A549 treated with GW870086 at 1 μM for 4 hours (cell line): ENCODE measurements at places on chromosomes 6 and 20. TPM values are rescaled to one million over a fixed set of nuclear protein-coding genes. Genes with fewer than 3 reads are reported as not detected.

EMILIN3 gene
- 0.34 to 0.49 TPM (median 0.39 TPM) in 5 replicates for total RNA-seq

LAMA2 gene
- total RNA-seq, result 0.31 to 1.2 TPM (median 0.41 TPM) in 5 replicates

ACTL10 gene
- total RNA-seq, result 0.06 to 0.07 TPM (median 0.06 TPM) in 3 of 5 replicates, not detected in the others

SLC35D3 gene
- total RNA-seq, result 0.05 to 0.09 TPM in 2 of 5 replicates, not detected in the others
